ENCODE measurements at places on chromosomes 7 and 10.

- no peak for DNase-seq
Observed at GRCh38 chr10:7734821-7735220, 31.7 kb downstream of the ITIH2 start.

- no peak for DNase-seq
Observed at GRCh38 chr10:116553378-116553980, 7.7 kb downstream of the PNLIP start.

DNA sequence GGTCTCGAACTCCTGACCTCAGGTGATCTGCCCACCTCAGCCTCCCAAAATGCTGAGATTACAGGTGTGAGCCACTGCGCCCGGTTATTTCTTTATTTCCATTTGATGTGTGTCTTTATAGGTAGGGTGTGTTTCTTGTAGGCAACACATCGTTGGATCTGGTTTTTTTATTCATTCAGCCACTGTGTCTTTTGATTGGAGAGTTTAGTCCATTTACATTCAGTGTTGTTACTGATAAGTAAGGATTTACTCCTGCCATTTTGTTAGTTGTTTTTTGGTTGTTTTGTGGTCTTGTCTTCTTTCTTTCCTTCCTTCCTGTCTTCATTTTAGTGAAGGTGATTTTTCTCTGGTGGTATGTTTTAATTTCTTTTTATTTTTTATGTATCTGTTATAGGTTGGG is 16.9 kb downstream of the TMEM248 start:
- DNase-seq, result no peak

- no peak for DNase-seq
Observed at GRCh38 chr10:23376229-23376655, 31.6 kb upstream of the C10orf67 start.

GRCh38 chr10:79241990-79242619 is 105.2 kb upstream of the PPIF start:
- no peak for DNase-seq

DNA sequence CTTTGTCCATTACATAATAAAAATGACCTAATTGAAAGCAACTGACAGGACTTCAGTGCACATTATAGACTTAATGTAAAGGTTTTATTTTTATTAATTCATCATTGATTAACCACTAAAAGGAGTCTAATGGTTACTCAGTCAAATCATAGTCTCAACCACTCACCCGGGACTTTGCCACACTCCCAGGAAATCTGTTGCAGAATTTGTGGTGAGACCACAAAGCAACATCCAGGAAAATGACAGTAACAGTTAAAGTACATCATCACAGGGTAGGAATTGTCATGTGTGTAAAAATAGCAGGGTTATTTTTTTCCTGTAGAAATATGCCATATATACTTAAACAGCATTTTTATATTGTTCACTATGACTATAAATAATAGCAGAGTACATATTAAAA is 6.3 kb upstream of the HGF start:
- no peak for DNase-seq

- no peak for DNase-seq
Observed at GRCh38 chr7:139854124-139854511, 25.1 kb downstream of the TBXAS1 start.

- no peak for DNase-seq
Observed at GRCh38 chr7:39824456-39825200, 125.4 kb upstream of the CDK13 start.

- DNase-seq, result no peak
Observed at GRCh38 chr7:12865593-12865992, 178.2 kb downstream of the ARL4A start.

- DNase-seq, result no peak
Observed at GRCh38 chr10:60167050-60167449, 222.6 kb downstream of the ANK3 start.

- DNase-seq, result no peak
Observed at GRCh38 chr7:47383696-47384445, 198.0 kb downstream of the TNS3 start.

GRCh38 chr7:135617781-135618180 is 44.5 kb upstream of the STMP1 start:
- DNase-seq, result no peak

DNA sequence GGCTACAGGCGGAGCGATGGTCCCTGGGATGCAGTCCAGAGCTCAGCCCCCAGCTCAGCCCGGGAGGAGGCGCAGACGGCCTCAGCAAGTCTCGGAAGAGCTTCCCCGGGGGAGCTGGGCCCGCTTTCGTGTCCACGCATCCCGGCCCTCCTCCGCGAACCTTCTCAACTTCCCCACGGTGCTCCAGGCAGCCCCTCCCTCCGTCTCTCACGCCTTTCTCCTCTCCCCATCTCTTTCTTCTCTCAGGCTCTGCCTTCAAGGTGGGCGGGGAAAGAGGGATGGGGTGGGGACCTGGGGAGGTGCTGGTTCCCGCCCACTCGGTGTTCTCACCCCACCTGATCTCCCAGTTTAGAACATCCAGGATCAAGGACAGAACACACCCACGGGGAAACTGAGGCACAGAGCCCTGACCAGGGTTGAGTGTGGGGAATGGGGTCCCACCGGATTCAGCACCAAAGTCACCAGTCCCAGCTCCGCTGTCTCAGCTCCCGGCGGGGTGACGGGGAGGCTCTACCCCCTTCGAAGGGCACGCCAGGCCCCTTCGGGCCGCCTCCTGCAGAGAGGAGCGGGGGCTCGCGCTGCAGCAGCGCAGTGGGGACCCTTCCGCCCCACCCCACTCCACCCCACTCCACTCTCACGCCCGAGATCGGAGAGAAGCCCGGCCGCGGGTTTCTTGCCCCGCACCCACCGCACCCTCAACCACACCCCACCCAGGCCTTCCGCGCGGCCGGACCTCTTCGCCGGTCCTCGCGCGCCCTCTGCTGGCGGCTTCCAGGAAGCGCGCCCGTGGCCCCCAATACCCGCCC is 18.2 kb downstream of the POLL start:
- DNase-seq, result peak; percentile 85

DNA sequence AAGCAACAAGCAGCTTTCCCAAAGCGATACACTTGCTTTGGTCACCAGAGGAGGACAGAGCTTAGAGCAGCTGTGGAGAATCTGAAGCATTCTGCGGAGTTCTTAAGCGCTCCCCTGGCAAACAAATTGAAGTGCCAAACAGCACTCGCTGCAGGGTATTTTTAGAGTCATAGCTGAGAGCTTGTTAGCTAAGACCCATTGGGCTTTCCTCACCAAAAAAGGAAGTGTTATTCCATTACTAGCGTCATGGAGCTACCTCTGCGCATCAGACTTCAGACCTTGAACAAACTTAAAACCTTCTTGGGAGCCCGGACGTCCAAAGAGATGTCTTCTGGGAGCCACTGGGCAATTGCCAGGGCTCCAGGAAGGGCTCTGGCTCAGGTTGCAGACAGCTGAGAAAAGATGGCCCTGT is 23.2 kb upstream of the BMPR1A start:
- no peak for DNase-seq

DNA sequence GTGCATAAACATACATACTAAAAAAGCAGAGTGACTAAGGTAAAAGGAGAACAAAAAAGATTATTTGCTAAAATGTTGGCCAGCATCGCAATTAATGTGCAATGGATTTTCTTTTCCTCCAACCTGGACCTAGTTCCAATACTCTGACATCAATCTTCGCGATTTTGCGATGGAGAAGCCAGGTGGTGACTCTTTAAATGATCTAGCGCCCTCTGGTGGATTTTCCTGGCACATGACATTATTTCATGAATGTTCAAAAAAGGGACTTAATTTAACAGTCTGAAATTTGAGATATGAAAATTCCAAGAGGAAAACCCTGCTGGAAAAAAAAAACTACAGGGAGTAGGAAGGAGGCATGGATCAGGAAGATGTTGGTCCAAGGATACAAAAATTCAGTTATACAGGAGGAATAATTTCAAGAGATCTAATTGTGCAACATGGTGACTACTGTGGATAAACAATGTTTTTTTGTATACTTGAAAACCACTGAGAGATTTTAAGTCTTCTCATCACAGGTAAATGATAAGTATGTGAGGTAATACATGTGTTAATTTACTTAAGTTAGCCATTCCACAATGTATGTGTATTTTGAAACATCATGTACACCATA is 4.3 kb upstream of the KCNMA1 start:
- peak; percentile 88 for DNase-seq

GRCh38 chr7:135856356-135857144 is 107.9 kb upstream of the FAM180A start:
- DNase-seq, result no peak

DNA sequence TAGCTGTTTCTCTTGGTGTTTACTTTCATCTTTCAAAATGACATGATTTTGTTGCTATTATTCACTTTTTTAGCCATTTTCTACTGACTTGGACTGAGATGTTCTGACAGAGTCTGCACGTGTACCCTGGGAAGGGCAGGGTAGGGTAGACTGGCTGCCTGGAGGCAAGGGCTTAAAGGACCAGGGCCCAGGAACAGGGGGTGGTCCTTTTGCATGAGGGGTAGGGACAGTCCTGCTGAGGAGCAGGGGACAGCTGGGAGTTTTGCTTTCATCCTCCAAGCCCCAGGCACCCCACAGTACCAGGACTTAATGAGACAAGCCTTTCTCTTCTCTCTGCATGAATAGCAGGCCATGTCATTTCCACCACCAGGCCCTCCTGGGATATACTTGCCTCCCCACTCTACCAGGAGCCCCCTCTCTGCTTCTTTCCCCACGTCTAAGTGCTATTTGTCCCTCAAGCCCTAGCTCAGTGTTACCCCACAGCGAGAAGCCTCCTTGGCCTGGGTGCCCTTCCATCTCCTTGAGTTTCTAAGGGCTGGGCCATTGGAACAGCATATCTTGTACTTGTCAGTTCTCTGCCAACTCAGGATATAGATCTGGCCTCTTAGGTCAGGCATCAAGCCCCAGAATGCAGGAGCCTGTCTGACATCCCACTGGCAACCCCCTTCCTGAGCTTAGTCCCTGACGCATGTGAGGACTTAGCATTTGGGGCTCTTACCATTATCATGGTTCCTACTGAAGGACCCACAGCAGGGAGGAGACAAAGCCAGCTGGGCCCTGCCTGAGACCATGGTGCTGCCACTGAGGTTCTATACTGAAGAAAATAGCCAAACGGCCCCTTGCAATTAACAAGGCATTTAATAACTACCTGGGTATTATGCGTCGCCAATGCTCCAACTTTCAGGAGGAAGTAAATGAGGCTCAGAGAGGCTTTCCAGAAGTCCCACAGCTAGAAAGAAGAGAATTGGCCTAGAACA is 78.4 kb upstream of the UNC5B start:
- DNase-seq, result no peak

- DNase-seq, result no peak
Observed at GRCh38 chr7:67022511-67022910, 25.9 kb downstream of the TYW1 start.

DNA sequence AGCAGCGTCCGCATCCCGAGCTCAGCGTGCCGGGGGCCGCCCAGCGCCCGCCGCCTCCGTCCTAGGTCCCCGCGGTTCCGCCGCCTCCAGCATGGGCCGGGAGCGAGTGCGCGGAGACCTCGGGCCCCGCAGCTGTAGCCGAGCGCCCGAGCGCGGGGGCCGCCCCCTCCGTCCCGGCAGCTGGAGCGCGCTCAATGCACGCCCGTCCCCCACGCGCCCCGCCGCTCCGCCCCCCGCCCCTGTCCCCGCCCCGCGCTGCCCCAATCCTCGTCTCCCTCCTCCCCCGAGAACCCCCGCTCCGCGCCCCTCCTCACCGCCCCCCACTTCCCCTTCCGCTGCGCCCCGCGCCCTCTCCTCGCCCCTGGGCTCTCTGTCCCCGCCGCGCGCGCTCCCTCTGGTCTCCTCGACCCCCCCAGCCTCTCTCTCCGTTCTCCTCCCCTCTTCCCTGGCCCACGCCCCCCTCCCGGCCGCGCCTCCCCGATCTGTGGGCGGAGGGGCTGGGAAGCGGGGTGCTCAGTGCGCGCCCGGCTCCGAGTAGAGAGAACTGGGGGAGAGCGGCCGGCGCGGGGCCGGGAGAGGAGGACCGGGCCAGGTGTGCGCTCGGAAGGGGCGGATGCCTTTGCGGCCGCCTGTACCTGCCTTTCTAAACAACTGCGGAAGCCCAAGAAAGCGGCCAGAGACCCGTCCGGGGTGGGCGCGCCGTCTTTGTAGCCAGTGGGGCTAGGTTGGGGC is at the start of gene VIPR2:
VIPR2 (minus strand) TSS at position 110 of the 732 bp plus-strand sequence; CDS start at position 14, 96 bp downstream.
- no peak for DNase-seq

- DNase-seq, result no peak
Observed at GRCh38 chr7:96599288-96599936, 110.2 kb downstream of the SEM1 start.

DNA sequence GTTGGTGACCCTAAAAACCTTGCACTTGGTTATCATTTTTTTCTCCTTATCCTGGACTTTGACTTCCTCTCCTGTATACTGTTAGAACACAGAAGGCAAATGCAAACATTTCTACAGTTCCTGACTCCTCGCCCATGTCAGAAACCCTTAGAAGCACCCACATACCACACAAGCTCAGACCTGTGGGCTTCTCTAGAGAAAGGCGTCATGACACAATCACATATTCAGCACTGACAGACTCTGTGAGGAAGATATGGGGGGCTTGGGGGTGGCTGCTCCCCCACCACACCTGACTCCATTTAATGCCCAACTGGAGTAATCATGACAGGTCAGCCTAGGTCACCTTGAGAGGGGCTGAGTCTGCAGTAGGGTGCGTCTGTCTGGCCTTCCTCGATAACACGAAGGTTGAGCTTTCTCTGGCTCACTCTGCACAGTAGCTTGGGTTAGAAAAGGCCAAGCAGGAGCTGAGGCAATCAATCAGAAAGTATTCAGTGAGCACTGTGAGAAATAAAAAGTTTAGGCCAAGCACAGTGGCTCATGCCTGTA is 50.9 kb downstream of the CCDC3 start:
- DNase-seq, result no peak

- DNase-seq, result no peak
Observed at GRCh38 chr7:140495514-140496097, 16.3 kb upstream of the MKRN1 start.

GRCh38 chr7:47785923-47786556 is 162.2 kb downstream of the PKD1L1 start:
- DNase-seq, result no peak

DNA sequence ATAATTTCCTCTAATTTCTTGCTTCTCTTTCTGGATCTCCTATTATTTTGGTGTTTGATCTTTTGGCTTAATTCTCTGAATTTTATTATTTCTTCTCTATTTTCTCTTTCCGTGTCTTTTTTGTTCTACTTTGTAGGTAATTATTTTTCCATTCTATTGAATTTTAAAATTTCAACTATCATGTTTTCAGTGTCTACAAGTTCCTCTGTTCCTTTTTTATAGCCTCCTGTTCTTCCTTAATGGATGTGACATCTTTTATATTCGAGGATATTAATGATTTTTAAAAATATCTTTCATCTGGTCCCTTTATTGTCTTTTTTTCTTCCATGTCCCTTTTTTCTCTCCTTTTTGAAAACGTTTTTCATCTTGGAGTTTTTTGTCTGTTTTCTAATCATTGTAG is 11.1 kb downstream of the CDC123 start:
- no peak for DNase-seq

- no peak for DNase-seq
Observed at GRCh38 chr7:24591152-24591551, 17.9 kb downstream of the PALS2 start.

Data from ascending aorta (tissue), 2 donors.